ENCODE measurements at places on chromosomes 2 and 18. TPM values are rescaled to one million over a fixed set of nuclear protein-coding genes. Genes with fewer than 3 reads are reported as not detected.
A peak's percentile ranks its signal among the peaks of the same experiment; 100 is the strongest.

GRCh38 chr2:215507136-215507535, 71.3 kb upstream of the FN1 start:
- DNase-seq, result no peak

- no peak for DNase-seq
These were observed 215.4 kb upstream of the ITGA4 start for GRCh38 chr2:181241797-181242196.

MAL gene
- total RNA-seq, result 0.28 TPM

GRCh38 chr2:58607448-58607847, 366.3 kb upstream of the FANCL start:
- no peak for DNase-seq

DNA sequence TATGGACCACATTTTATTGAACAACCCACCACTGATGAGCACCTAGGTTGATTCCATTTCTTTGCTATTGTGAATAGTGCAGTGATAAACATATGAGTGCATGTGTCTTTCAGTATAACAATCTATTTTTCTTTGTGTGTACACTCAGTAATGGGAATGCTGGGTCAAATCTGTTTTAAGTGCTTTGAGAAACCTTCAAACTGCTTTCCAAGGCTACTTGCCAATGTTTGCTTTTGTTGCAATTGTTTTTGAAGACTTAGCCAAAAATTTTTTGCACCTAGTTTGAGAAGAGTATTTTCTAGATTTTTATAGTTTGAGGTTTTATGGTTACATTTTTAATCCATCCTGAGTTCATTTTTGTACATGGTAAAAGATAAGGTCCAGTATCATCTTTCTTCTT, 587.4 kb upstream of the SETBP1 start:
- no peak for DNase-seq

GRCh38 chr2:35548171-35548570, 807.4 kb upstream of the CRIM1 start:
- DNase-seq, result no peak

GRCh38 chr2:1318366-1319009, 94.8 kb upstream of the TPO start:
- no peak for DNase-seq

DNA sequence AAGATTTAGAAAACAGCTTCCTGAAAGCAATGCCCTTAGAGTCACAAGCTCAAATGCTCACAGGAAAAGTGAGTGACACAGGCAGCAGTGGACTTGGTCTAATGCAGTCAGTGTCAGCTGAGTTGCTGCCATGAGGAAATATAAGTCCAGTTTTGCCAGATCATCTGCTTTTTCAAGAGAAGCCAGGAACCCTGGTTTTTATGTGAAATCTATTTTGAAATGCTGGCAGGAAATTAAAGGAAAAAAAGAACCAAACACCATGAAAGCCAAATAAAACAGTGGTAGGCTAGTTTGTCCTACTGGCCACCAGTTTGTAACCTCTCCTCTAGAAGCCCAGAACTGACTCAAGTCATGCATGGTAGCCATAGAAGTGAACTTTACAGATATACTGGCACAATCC, 109.2 kb downstream of the THADA start:
- peak; percentile 71 for DNase-seq

DNA sequence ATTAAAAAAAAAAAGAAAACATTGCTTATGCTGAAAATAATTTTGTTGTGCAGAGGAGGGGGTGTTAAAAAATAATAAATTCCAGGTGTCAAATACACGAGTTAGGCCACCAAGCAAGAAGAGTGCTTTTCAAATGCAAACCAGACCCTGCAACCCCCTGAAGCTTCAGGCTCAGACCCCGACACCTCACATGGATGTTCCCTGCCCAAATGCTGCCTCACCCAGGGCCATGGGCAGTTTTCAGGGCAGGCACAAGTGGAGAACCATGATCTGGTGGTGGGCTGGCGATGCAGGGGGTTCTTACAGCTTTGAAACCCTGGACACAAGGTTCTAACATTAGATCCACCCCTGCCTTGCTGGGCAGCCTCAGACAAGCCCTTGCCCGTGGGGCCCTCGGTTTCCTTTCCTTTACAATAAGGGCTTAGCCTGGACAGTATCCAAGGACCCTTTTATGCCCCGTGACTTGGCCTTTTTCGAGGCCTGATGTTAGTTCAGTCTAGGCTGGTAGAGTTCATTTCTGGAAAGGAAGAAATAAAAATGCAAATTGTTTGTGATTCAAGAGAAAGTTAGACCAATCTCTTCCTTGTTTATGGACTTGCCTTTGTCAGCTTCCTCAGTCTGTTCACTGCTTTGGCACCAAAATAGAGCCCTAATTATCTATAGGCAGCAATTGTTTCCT, 168.7 kb downstream of the DDX1 start:
- DNase-seq, result peak; percentile 30

DNA sequence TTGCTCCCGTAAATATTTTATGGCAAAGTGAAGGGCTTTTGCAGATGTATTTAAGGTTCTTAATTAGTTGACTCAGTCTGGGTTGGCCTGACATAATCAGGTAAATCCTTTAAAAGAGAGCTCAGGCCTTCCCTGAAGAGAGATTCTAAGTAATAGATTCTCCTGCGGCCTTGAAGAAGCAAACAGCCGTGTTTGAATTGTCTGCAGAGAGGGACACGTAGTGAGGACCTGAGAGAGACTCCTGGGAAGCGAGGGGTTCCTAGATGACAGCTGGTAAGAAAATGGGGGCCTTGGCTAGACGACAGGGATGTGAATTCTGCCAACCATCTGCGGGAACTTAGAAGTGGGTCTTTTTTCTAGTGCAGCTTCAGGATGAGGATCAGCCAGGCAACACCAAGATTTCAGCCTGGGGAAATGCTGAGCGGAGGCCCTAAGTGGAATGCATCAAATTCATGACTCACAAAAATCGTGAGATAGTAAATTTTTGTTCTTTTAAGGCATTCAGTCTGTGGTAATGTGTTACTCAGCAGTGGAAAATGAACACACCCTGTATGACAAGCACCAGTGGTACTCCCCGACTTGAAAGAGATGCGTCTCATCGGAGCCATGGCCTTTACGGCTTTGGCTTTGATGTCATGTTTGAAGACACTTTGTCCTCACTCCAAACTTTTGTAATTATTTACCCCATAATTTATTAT, 62.1 kb upstream of the SMIM21 start:
- DNase-seq, result no peak

C2orf15 gene
- total RNA-seq, result 0.23 TPM
